ENCODE measurements at places on chromosomes 1 and 21.

GRCh38 chr1:17265162-17265561 lies 16.3 kb downstream of the PADI3 start:
- DNase-seq, result no peak

GRCh38 chr1:57489358-57490036 lies 65.6 kb upstream of the DAB1 start:
- DNase-seq, result peak; percentile 51

DNA sequence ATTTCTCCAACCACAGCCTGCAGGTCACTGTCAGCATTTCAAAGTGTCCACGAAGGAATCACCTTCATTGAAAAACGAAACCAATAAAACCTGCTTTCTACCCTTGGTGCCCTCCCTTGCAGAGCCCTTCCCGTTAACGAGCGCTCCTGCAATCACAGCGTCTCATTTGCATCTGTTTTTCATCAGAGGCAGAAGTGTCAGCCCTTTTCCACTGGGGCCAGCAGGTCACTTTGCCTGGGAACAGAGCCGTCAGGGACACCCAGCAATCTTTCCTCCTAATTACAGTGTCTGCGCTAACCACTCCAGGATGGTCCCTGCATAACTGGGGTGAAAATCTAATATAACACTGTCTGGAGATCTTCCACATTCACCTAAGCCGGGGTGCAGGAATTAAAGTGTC lies 85.3 kb downstream of the PSMG1 start:
- DNase-seq, result no peak

GRCh38 chr1:43651188-43651587 lies 1.2 kb downstream of the KDM4A start:
- DNase-seq, result peak; percentile 24

DNA sequence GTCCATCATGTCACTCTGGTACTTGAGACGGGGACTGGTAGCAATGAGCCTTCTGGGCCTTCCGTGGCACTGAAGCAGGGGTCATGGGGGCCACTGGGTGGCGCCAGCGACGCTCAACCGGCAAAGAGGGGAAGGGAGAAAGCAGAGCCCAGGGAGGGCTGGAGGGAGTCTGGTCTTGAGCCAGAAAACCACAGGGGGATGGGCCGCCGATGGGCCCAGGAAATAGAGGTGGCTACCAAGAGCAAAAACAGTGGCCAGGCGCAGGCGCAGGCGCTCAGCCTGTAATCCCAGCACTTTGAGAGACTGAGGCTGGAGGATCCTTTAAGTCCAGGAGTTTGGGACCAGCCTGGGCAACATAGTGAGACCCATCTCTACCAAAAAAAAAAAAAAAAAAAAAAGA lies 21.8 kb downstream of the EXOC8 start:
- DNase-seq, result peak; percentile 59

- DNase-seq, result no peak
Measured at GRCh38 chr1:102842606-102843005, 265.7 kb downstream of the COL11A1 start.

DNA sequence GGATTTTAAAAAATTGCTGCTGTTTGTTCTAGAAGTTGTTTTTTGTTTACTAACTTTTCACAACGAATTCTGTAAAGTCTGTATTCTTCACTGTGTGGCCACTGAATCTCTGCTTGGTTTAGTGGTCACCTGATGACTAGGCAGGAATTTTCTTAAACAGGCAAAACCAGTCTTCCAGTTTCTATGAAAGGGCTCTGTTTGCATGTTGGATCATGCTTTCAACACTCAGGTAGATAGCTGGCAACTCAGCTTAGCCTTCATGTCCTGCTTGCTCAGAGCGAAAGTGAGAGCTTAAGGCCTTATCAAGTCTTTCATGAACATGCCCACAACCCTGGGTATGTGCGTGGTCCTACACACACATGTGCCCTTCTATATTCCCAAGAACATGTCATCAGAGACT lies 52.4 kb upstream of the CCDC190 start:
- DNase-seq, result no peak

DNA sequence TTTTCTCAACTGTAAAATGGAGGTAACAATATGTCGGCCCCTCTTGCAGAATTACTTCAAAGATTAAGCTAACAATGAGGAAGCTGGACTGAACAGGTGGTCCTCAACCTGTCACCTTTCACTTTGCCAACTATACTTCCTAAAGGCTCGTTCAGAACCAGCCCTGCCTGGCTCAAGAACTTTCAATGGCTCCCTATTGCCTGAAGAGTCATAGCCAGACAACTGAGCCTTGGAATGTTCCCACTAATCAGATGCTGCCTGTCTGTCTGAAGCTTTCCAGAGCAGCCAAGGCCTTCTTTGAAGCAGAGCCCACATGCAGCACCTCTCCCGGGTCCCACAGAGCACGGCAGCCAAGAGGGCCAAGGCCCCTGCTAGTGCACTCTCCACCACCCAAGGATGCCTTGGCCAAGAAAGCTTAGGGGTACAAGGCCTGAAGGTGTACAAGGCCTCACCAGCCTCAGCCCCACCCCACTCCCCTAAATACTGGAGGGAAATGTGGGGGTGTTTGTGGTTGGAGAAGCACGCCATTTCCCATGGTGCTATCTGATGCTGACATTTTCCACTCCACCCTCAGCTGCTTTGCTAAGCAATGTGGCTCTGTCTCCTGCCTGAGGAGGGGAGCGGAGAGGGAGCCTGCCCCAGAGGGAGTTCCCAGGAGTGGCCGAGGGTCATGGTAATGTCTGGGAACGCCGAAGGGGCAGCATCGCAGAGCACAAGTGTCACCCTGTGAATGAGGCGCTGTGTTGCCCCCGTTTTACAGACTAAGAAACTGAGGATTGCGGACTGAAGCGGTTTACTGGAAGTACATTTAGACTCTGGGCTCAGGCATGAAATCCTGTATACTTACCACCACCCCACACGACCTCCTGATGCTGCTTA lies 8.2 kb upstream of the LAPTM5 start:
- no peak for DNase-seq

- peak; percentile 59 for DNase-seq
Measured at GRCh38 chr1:23100074-23100748, 68.4 kb downstream of the LUZP1 start.

GRCh38 chr1:81412954-81413353 lies 387.8 kb upstream of the ADGRL2 start:
- no peak for DNase-seq

DNA sequence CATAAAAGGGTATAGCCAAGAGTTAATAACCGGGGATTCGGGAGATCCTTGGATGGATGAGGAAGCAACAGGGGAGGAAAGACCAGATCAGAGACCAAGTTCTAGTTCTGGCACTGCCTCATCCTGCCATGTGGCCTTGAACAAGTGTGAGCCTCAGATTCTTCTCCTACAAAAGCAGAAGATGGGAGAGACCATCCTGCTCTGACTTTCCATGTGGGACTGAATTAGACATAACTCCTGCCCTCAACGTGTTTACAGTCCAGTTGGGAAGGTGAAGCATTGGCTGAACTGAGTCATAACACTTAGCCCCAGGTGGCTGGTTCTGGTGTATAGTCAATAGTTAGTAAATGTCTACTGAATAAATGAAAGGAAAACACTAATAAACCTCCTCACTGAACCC lies 12.1 kb upstream of the CNR2 start:
- DNase-seq, result no peak

GRCh38 chr1:40914927-40915569 lies 52.9 kb upstream of the CITED4 start:
- no peak for DNase-seq

DNA sequence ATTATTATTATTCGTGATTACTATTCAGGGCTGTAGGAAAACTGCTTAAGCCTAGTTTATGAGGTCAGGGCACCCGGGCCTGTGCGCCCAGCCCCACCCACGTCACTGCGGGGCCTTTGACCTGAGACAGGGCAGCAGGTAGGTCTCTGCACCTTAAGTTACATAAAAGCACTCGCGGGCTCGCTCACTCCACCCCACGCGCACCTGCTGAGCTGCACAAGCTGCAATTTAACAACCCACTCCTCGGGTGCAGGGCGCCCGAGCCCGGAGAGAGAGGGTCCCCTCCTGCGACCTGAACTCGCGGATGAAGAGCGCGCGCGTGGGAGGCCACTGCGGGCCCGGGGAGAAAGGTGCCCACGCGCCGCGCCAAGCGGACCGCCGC lies 477 bp downstream of the ICMT start:
- DNase-seq, result no peak

- no peak for DNase-seq
Measured at GRCh38 chr1:154969860-154970452, 591 bp downstream of the SHC1 start.

- no peak for DNase-seq
Measured at GRCh38 chr1:186865253-186865652, 36.5 kb downstream of the PLA2G4A start.

- no peak for DNase-seq
Measured at GRCh38 chr1:219875860-219876259, 52.5 kb downstream of the SLC30A10 start.

DNA sequence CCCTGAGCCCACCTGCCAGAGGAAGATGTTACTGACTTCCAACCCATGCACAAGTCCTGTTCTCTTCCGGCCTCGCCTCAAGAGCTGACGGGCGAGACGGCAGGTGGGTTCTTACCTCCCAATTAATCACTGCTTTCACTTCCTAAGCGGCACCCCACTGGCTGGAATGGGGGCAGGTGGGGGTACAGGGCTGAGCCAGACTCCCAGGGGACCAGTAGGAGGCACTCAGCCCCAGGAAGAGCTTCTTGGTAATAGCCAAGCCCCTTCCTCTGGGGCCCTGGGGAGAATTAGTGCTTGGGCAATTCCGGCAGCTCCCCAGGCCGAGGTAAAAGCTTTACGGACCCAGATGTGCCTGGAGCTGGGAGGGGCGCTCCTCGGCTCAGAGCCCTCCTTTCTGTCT lies 9.7 kb downstream of the CNTN2 start:
- DNase-seq, result no peak

DNA sequence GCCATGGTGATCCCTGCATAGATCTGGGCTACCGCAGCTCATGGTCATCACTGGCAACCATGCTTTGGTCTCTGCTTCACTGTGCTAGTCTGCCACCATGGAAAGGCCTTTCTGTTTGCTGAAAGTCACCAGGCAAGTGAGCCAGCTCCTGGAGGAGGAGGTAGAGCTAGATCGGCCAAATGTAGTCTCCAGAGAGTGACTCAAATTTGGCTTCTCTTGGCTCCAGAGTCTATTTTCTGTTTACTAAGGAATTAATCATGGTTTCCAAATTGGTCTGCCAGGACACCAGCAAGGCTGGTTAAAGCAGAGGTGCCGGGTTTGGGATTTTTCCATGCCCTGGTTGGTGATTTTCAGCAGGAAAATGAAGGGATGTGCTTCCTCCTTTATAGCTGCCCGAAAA lies 52.7 kb upstream of the IVNS1ABP start:
- DNase-seq, result no peak

DNA sequence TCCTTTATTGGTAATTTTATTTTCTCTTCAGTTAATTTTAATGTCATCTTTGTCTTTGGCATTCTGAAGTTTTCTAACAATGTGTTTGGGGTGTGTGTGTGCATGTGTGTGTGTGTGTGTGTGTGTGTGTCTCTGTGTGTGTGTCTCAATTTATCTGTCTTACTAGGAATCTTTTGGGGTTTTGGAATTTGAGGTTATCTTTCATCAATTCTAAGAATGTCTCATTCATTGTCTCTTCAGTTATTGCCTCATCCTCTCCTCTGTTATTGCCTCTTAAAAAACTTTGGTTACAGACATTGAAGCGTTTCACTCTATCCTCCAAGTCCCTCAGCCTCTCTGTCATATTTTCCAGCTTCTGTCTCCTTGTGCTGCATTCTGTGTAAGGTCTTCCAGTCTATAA lies 18.1 kb upstream of the SAMD13 start:
- DNase-seq, result no peak

DNA sequence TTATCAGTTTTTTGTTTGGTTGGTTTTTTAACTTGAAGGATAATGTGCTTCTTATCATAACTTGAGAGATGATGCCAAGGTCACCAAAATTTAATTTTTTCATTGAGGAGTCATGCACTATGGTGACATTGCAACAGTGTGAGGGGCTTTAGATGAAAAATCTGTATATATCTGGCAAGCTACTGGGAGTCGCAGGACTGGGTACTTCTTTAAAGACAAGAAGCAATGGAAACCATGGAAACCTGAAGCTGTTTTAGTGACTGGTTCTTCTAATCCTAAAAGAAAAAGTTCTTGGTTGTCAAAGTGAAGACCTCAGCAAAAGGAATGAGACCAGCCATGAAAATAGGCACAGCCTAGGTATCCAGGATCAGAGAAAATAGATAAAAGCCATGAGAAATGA lies 31.1 kb downstream of the ZC3H11B start:
- DNase-seq, result no peak

- no peak for DNase-seq
Measured at GRCh38 chr1:112402682-112403643, 6.9 kb downstream of the CTTNBP2NL start.

DNA sequence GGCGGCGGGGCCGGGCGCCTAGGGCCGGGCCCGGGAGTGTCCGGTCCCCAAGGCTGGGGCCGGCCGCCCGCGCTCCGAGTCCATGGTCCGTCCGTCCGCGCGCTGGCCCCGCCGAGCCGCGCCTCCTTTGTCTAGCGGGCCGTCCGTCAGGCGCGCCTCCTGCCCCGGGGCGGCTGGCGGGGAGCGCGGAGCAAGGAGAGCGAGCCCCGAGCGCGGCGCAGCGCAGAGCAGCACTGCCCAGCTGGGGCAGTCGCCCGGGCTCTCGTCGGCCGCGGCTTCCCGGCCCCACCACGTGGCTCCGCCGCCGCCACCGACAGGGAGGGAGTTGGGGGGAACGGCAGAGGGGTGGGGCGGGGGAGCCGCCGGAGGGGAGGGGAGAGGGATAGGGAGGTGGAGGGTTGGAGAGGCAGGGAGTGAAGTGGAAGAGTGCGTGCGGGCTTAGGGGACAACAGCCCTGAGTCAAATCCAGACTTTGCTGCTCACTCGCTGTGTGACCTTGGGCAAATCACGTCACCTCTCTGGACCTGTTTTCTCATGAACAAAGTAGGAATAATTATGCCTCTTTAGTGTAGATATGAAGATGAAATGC lies at the start of gene NKAIN1:
TSS of gene NKAIN1 (minus strand) at position 235 of the 589 bp plus-strand sequence. CDS start 340 bp downstream, outside the sequence.
- no peak for DNase-seq

- no peak for DNase-seq
Measured at GRCh38 chr1:182191381-182192115, 130.0 kb upstream of the ZNF648 start.

DNA sequence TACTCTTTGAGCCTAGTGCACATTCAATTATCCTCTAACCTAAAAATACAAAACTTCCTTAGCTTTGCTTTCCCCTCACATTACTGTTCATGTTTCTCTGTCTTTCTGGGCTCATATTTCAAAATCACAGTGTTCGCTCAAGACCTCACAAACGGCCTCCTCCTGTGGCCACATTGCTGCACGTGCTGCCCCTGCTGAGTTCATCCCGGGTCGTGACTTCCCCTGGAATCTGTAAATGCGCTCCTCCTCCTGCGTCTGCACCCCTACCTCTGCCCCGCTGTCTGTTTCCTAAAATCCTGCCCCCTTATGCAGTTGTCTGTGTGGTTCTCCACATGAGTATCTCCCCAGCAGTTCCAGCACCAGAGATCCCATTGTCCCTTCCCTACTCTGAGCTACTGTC lies 45.5 kb upstream of the RAVER2 start:
- DNase-seq, result no peak

DNA sequence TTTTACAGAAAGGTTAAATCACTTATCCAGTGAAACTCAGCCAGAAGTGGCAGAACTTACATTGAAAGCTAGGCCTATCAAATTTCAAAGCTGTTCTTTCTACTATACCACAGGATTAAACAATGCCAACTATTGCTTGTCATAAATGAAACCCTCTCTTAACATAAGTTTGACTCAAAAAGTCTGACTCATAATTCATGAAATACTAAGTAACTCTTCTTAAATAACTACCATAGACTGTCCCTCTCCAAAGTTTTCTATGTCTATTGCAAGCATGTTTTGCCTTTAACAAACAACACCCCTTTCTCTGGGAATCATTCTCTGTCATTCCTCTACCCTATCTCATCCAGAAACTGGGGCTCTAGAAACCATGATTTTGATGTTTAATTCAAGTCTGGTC lies 109.5 kb upstream of the UBE2U start:
- DNase-seq, result no peak

All from endothelial cell of umbilical vein (primary cell).